K562 (cell line): ENCODE measurements at places on chromosomes 12 and 14. TPM values are rescaled to one million over a fixed set of nuclear protein-coding genes. Genes with fewer than 3 reads are reported as not detected.

The OR4E2 gene
- not detected in 2 replicates for total RNA-seq

The CLEC4E gene
- not detected in 2 replicates for total RNA-seq

The SERPINA12 gene
- not detected in 2 replicates for total RNA-seq

The FOXG1 gene
- total RNA-seq: 3.0 and 3.7 TPM in 2 replicates

The NUMB gene
- 38.3 and 39.4 TPM in 2 replicates for total RNA-seq

The MORN3 gene
- total RNA-seq: 0.22 TPM in 2 replicates

The SYT10 gene
- total RNA-seq: 2.9 and 4.0 TPM in 2 replicates
